GM23248 (cell line): ENCODE measurements at places on chromosomes 5 and 9.
A peak's percentile ranks its signal among the peaks of the same experiment; 100 is the strongest.

DNA sequence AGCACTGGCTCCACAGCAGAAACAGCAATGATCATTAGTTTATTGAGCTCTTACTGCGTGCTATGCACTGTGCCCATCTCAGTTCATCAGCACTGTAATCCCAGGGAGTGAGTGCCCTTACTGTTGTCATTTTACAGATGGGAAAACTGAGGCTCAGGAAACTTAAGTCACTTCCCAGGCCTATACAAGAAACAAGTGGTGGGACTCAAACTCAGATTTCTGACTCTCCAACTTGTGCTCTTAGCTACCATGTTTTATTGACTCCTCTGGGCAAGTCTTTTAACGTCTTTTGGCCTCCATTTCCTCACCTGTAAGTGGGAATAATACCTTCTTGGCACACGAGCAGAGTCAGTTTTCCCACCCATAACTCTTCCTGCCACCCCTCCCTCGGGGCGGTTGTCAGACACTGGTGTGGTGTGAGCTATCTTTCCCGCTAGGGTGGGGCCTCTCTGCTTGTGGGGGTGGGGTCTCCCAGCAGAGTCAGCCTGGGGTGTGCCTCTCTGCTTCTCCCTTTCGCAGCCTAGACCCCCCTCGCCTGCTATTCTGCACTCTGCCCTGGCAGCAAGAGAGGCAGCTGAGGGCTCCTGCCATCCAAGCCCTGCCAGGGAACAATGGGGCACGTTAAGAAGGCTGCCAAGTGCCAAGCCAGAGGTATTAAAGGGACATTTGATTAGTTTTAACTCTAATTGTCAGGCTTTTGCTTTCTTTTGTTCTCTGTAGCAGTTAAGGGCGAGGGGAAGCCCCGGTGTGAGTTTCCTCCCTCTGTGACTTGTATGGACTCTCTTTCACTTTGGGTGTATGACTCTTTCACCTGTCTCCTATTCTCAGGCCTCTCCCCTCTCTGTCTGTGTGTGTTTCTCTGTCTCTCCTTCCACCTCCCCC lies 12.1 kb downstream of the GALNT10 start:
- no peak for DNase-seq

DNA sequence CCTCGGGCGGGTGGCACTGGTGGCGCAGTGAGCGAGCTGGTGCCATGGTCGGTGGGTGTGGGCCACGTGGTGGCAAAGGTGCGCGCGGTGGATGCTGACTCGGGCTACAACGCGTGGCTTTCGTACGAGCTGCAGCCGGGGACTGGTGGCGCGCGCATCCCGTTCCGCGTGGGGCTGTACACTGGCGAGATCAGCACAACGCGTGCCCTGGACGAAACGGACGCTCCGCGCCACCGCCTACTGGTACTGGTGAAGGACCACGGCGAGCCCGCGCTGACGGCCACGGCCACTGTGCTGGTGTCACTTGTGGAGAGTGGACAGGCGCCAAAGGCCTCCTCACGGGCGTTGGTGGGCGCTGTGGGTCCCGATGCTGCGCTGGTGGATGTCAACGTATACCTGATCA lies 2.0 kb downstream of the PCDHA4 start:
- no peak for DNase-seq

DNA sequence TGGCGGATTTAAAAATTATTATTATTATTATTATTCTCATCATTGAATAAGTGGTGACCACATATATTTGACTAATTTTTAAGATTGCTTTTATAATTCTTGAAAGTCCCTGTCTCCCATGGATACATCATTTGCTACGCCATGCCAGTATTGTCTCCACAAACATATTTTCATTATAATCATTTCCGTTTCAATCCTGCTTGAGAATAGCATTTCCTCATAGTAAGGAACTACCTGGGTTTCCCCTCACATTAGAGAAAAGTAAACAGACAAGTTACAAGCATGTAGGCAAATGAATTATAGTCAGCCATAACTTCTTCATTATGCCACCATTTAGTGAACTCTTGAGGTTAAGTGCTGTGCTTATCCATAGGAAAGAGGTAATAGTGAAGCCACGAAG lies 276.6 kb downstream of the NFIB start:
- no peak for DNase-seq

GRCh38 chr5:884345-885126 lies 8.1 kb downstream of the BRD9 start:
- no peak for DNase-seq

GRCh38 chr9:92147030-92147851 lies 32.0 kb upstream of the SPTLC1 start:
- peak; percentile 92 for DNase-seq

GRCh38 chr9:15191378-15191777 lies 115.6 kb downstream of the TTC39B start:
- DNase-seq = no peak
